Cardiac muscle cell (in vitro differentiated cells and primary cell): ENCODE measurements at places on chromosomes 3 and 15. TPM values are rescaled to one million over a fixed set of nuclear protein-coding genes. Genes with fewer than 3 reads are reported as not detected.

CSTA gene
- not detected in 2 replicates for total RNA-seq

DNA sequence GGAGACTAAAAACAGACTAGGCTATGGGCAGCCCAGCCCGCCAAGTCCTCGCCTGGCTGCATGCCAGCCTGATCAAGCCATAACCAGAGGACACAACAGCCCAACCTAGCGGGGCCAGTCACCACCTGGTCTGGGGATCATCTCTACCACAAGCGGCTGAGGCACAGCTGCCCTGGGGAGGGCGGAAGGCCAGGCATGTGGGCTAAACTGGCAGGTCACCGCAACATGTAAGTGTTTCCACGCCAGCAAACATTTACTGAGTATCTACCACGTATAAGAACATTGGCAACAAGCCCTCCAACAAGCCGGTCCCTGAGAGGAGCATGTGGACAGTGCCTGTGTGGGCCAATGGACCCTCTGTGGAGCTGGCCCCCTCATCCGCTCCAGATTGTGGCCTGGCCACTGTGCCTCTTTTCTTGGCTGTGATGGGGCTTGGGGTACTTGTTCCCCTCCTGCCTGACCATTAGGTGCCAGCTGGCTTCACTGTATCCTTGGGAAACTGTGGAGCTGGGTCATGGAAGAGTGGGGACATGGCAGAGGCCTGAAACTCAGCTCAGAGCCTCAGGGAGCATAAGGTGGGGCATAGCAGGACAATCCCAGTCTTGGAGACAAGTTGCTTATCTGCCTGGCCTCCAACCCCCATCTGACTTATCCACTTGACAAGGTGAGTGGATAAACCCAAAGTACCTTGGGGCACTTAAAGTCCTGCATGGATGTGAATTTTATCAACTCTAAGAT is 9.0 kb downstream of the UBXN7 start:
- peak; percentile 46 for DNase-seq

GRCh38 chr3:88921986-88922385 is 185.4 kb upstream of the EPHA3 start:
- DNase-seq: no peak

GABRR3 gene
- total RNA-seq: not detected in 2 replicates

- no peak for DNase-seq
These were observed 48.1 kb upstream of the FLNB start for GRCh38 chr3:57960174-57960505.

KCNMB3 gene
- 0.46 and 2.7 TPM in 2 replicates for total RNA-seq

WWTR1 gene
- total RNA-seq: 55.0 and 69.1 TPM in 2 replicates

- no peak for DNase-seq
These were observed 196.1 kb upstream of the ZNF717 start for GRCh38 chr3:75981401-75981800.

GASK1A gene
- total RNA-seq: 0.78 and 0.80 TPM in 2 replicates

DNA sequence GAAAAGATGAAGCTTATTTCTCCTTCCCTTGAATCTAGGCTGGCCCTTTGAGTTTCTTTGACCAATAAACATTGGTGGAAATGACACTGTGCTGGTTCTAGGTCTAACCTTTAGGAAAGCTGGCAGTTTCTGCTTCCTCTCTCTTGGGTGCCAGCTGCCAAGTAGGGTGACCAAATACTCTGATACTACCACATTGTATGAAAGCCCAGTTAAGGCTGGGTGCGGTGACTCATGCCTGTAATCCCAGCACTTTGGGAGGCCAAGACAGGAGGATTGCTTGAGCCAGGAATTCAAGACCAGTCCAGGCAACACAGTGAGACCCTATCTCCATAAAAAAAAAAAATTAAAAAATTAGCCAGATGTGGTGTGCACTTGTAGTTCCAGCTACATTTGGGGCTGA is 320.7 kb downstream of the ZNF621 start:
- no peak for DNase-seq

GRCh38 chr3:67375976-67376375 is 278.4 kb downstream of the SUCLG2 start:
- DNase-seq: no peak

DNA sequence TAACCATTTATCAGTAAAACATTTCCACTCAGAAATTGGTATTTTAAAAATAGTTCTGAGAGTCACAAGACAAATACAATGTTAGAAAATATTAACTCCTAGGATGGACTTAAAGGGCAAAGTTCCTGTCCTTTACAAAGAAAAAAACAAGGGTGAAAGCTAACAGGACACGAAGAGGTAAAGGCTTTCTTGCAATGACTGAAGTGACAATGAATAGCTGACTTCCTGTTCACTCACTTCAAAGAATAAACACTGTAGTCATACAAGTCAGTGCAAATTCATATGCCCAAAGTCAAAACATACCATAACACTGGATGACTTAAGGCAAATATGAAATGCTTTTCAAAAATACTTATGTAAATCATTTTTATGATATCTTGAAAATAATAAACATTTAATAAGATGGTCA is 1389.8 kb upstream of the ALCAM start:
- no peak for DNase-seq

GRCh38 chr3:170059447-170059846 is 21.7 kb downstream of the GPR160 start:
- DNase-seq: no peak

FBXL22 gene
- total RNA-seq: 14.4 and 20.5 TPM in 2 replicates

DNA sequence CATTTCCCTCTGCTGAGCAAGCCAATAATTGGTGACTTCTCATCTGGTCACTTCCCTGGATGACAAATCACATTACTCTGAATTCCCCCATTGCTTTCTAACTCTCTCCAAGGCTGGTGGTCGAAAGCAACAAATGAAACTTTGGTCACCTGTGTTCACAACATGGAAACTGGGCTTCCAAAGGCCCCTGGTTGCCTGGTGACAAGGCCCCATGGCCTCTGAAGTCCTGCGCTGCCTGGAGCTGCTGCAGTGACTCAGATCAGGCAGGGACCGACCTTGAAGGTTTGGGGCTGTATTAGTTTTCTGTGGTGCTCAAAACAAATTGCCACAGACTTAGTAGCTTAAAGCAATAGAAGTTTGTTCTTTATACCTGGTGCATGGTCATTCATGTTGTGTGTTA is 345.3 kb downstream of the WDR72 start:
- no peak for DNase-seq

ERICH6 gene
- total RNA-seq: 0.18 TPM in 1 of 2 replicates, not detected in the other

FSTL1 gene
- total RNA-seq: 241 and 353 TPM in 2 replicates

DNA sequence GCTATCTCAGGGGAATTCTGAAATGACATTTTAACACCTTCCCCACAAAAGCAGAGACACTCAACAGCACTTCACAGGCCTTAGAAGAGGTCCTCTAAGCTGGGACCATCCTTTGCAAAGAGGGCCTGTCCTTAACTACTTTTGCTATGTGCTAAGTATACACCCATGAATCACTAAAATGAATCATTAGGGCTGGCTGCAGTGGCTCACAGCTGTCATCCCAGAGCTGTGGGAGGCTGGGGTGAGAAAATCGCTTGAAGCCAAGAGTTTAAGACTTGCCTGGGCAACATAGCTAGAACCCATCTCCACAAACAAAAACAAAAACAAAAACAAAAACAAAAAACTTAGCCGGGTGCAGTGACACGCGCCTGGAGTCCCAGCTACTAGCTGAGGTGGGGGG is 53.9 kb upstream of the MELTF start:
- peak; percentile 82 for DNase-seq

- DNase-seq: no peak
These were observed 27.4 kb downstream of the CGNL1 start for GRCh38 chr15:57403566-57404325.

GRCh38 chr3:23574822-23575315 is 230.9 kb upstream of the UBE2E1 start:
- no peak for DNase-seq

- DNase-seq: no peak
These were observed 288.3 kb downstream of the ULK4 start for GRCh38 chr3:41673650-41674049.

GRCh38 chr3:160049988-160050387 is 61.4 kb downstream of the IL12A start:
- no peak for DNase-seq

A4GNT gene
- not detected in 2 replicates for total RNA-seq

GTF2E1 gene
- 22.1 and 23.6 TPM in 2 replicates for total RNA-seq

- DNase-seq: no peak
These were observed 116.9 kb upstream of the CCNL1 start for GRCh38 chr3:157276801-157277200.

GRCh38 chr15:34223904-34224596 is 766 bp upstream of the EMC4 start:
- peak; percentile 12 for DNase-seq

DNA sequence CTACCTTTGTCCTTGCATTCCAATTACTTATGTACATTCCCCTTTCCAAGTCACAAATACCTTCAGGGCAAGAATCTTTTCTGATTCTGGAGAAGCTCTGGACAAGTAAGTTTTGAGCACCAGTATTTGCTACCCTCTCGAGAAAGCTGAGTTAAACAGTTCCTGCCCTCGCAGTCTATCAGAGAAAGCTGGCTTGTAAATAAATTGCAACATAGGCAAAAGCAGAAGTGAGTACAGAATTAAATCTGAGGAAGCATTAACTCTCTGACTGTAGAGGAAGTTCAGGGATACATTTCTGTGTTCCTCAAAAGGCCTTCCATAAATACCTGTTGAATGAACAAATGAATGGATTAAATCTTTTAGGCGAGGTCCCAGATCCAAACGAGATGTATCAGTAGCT is 1.2 kb downstream of the OSBPL11 start:
- DNase-seq: no peak

- DNase-seq: no peak
These were observed 37.0 kb upstream of the CDCP1 start for GRCh38 chr3:45182915-45183871.

DNA sequence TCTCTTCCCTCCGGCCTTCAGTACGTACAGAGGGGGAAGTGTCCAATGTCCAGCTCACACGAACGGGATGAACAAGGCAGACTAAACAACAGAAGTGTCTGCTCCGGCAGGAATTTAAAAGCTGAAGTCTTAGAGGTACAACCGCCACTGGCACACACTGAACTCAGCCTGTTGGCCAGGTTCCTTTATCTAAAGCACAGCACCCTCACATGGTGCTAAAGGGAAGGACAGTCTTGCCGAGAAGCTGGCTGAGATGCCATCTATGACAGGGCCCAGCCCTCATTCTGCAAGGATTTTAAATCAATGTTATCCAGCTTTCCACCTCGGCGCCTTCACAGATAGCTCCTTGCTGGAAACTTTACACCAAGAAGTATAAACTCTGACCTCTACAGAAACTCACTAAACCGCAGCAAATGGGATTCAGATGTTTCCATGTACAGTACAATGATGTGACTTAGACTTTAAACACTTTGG is 2.8 kb downstream of the ADAMTS17 start:
- DNase-seq: peak; percentile 91

DNA sequence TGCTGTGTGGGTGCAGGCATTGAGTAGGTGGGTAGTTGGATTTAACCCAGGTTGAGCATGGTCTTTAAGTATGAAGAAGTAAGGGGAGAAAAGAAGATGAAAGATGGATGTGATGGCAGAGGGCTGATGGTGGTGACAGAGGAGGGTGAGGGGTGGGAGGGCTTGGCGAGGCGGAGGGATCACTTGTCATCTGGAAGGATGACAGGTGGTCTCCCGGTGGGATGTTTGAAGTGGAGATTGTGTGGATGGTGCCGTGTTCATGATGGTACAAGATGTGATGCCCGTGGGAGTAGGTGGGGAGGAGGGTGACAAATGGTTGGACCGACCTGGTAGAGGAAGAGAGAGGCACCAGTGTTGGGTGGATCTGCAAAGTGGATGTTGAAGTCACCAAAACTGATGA is 208.8 kb downstream of the RPLP1 start:
- no peak for DNase-seq

- no peak for DNase-seq
These were observed 228.9 kb upstream of the PRICKLE2 start for GRCh38 chr3:64454179-64454578.

DNA sequence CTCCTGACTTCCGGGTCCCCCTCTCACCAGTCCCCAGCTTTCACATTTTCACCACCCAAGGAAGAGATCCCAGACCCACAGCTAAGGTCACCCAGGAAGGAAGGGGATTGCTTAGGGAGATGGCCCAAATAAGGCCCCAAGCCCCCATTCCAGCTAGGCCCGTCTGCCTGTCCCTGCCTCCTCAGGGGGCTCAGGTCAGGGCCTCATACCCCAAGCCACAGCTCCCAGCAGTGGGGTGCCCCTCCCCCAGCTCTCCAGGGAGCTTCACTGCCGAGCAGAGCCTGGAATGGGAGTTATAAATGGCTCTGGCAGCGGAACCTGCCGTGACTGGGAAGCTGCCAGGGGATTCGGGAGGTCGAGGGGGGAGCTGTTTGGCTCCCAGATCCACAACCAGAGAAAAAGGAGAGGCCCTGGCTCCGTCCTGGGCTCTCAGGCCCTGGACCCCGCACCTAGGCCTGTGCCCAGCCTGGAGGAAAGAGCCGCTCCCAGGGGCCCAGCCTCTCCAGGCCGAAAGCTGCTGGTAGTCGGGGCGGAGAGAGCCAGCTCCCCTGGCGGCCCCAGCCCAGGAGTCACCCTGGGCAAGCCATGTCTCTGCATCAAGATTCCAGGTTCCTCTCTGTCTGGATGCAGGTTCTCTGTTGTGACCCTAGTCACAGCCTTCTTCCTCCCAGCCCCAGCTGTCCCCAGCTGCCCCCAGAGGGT is 550 bp downstream of the CCDC9B start:
- peak; percentile 76 for DNase-seq

- DNase-seq: peak; percentile 30
These were observed at the start of the genes DUOX1 and DUOXA1 for GRCh38 chr15:45129651-45130129. Gene DUOX1 (plus strand): TSS chr15:45129994. CDS start chr15:45131967, 1,973 bp downstream. Gene DUOXA1 (minus strand): TSS chr15:45129879. CDS start chr15:45123014, 6,865 bp downstream.

- no peak for DNase-seq
These were observed 1.8 kb downstream of the FOXL2 start for GRCh38 chr3:138944929-138945708.

DNA sequence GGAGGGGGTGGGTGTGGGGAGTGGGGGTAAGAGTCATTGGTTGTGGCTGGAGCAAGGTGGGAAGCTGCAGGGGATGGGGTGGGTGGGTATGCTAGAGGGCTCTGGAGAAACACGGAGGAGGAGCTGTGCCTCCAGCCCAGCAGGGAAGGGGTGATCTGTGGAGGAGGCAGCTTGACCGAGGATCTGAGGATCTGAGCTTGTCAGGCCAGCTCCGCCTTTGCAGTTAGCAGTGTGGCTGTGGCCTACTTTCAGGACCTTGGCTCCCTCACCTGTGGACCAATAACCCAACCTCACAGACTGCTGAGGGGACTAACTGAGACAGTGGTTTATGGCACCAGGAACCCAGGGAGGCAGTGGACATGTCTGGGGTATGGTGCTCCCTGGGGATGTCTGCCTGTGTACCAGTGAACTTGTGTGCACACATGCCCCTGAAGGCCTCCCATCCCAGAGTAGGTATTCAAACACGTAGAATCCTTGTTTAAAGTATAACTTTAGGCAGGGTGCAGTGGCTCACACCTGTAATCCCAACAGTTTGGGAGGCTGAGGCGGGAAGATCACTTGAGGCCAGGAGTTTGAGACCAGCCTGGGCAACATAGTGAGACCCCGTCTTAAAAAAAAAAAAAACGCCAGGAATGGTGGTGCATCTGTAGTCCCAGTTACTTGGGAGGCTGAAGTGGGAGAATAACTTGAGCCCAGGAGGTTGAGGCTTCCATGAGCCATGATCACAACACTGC is 52.5 kb upstream of the LINGO1 start:
- DNase-seq: no peak

- DNase-seq: peak; percentile 31
These were observed 52.1 kb downstream of the EDEM1 start for GRCh38 chr3:5239602-5240001.

GP9 gene
- total RNA-seq: not detected in 2 replicates

- DNase-seq: no peak
These were observed 146.4 kb downstream of the TJP1 start for GRCh38 chr15:29675791-29676301.

RFTN1 gene
- 42.4 and 50.8 TPM in 2 replicates for total RNA-seq
